Muscle of leg (tissue), 16 donors: ENCODE measurements at places on chromosomes 7 and 10. TPM values are rescaled to one million over a fixed set of nuclear protein-coding genes. Genes with fewer than 3 reads are reported as not detected.

Gene DEPP1
- 36.0 TPM for total RNA-seq

Gene ANKRD61
- 0.22 TPM for total RNA-seq

DNA sequence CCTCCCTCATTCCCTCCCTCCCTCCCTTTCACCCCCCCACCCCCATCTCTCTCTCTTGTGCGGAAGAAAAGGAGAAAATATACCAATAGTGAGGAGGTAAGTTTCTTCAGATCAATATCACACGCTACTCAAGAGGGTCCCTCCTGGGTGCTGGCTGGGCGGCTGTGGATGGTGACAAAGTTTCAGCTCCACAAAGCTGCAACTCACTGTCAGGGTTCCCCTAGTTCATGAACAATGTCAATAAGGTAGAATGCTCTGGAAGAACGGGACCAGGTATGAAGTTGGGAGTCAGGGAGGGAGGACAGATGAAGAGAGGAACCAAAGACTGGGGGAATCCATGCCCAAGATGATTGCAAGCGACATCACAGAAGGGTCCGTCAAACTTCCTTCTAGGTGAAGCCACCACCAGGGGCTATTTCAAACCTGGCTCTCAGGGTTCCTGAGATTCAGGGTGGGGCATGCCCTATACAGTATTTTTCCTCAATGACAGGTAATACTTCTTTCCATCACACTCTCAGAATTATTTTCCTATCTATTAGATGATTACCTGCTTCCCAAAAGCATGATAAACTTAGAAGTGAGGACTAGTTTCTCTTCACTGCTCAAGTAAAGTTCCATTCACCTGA lies 1.4 kb upstream of the PDE1C start:
- no peak for DNase-seq

DNA sequence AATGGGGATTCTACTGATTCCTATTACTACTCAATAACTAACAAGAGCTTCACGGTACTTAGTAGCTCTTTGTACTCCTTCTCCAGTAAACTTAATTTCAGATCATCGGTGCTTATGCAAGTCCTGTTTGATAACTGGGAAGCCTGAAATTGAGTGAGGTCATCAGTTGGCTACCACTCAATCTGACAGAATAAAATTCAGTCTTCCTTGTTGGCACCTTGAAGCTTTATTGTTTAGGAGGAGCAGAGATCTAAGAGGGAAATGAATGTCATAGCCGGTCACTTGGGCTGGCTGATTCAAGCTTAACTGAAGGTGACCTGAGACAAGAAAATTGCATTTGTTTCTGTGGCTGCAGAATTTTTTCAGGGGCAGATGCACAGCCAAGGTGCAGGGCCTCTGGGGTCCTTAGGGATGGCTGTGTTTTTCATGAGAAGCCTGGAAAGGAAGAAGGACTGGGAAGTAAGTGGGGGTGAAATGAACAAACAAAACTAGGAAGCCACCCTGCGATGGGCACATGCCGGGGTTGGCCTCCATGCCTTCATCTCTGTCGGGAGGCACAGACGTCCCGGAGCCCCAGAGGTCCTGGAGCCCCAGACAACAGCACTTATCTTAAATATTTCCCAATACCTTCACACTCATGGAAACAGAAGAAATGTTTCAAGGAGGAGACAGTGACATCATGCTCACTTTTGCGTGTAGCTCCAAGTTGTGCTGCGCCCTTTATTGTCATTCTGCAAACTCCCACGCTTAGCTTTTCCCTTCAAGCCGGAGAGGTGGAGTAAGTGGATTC lies 85.0 kb upstream of the KIF5B start:
- DNase-seq, result peak; percentile 43

GRCh38 chr10:97805096-97805884 lies 33.5 kb upstream of the SFRP5 start:
- peak; percentile 48 for DNase-seq
